ENCODE measurements at places on chromosomes 11 and 22. TPM values are rescaled to one million over a fixed set of nuclear protein-coding genes. Genes with fewer than 3 reads are reported as not detected.

NAALAD2 gene
- total RNA-seq, result not detected

DNA sequence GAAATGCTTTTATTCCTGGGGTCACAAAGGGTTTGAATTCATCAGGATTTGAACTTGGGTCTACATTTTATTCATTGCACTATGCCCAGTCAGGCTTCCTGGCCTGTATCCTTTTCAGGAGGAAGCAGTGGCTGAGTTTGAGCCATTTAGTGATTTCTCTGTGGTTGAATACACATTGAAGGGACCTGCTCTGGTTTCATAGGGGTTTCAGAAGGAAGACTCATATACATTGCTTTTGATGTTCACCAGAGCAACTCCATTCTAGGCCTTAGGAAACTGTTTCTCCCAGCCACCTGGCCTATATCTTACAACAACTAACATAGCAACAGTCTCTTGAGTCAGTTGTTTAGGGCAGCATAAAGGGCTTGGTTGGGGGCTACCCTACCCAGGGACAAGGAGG lies 165.7 kb downstream of the INSC start:
- DNase-seq, result no peak

- DNase-seq, result no peak
These were observed 264.2 kb upstream of the PITPNB start for GRCh38 chr22:28183078-28183860.

- DNase-seq, result no peak
These were observed 2.4 kb upstream of the TRIM68 start for GRCh38 chr11:4610258-4610935.

OR51L1 gene
- not detected for total RNA-seq

SPCS2 gene
- total RNA-seq, result 76.9 TPM

- no peak for DNase-seq
These were observed 26.9 kb downstream of the BLID start for GRCh38 chr11:122089111-122089510.

- no peak for DNase-seq
These were observed 3.2 kb upstream of the TRIM34 start for GRCh38 chr11:5621580-5621979.

DNA sequence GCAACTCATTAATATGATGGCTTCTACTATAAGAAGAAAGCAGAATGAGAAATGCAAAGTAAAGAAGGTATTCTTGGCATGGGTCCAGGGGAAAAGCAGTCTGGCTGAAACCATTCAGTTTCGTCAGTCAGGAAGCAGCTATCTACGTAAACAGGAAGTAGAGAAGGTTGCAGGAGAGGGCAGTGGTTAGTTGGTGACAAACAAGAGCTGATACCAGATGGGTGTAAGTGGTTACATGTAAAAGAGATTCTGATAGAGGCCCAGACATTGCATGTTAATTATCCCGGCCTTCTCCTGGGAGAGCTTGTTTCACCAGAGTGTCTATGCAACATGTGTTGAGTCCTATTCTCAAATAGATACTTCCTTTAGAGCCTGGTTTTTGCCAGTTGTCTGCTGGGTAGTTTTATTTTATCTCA lies 58.4 kb upstream of the PSMA1 start:
- DNase-seq, result peak; percentile 45

GRCh38 chr11:94539420-94539819 lies 4.3 kb upstream of the FUT4 start:
- no peak for DNase-seq

- peak; percentile 80 for DNase-seq
These were observed 18.8 kb downstream of the DDX25 start for GRCh38 chr11:125923012-125923579.

- no peak for DNase-seq
These were observed 450 bp downstream of the CBX6 start for GRCh38 chr22:38871360-38872171.

- DNase-seq, result no peak
These were observed 51.5 kb downstream of the ALG9 start for GRCh38 chr11:111819829-111820237.

- DNase-seq, result no peak
These were observed 20.9 kb downstream of the LRFN4 start for GRCh38 chr11:66877588-66878385.

- no peak for DNase-seq
These were observed 14.4 kb downstream of the KCNJ5 start for GRCh38 chr11:128905345-128906184.

- DNase-seq, result no peak
These were observed 123.8 kb downstream of the DDX10 start for GRCh38 chr11:108788565-108789199.

EIF3L gene
- 291 TPM for total RNA-seq

DNA sequence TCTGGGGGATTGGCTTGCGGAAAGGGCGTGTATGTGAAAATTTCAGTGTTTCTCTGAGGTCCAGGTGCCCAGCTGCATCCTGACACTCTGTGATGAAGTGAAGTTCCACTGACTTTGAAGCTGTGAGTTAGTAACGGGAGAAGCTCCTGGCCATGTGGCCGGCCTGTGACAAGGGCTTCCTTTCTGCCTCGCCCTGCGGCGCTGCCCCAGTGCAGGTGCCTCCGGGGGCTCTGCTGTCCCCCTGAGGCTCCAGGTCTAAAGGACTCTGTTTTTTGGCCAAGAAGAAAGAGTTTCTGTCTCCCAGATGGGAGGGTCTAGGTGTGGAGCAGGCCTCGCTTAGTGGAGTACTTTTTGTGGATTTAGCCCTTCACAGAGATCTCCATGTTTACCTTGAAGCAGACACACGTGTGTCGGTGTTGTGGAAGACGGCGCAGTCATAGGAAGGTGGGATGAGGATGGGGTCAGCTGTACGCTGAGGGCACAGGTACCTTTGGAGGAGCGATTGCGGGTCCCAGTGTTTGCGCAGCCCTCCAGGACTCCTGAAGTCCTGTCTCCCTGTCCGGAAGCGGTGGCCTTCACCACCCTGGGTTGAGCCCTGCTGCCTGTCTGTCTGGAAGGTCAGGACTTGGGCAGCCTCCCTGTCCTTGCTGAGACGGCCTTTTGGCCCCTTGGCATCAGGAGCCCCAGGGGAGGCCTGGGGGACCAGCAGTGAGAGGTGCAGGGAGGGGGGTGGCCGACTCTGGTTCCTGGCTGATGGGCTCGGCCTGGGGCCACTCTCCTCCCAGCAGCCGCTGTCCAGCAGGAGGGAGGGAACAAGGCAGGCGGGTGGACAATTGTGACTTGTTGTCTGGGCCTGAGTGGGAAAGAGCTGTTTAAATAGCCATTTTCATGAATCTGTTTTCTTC lies 1249.3 kb downstream of the BRD1 start:
- no peak for DNase-seq

- DNase-seq, result no peak
These were observed 12.2 kb downstream of the SHANK2 start for GRCh38 chr11:71240061-71240690.

DNA sequence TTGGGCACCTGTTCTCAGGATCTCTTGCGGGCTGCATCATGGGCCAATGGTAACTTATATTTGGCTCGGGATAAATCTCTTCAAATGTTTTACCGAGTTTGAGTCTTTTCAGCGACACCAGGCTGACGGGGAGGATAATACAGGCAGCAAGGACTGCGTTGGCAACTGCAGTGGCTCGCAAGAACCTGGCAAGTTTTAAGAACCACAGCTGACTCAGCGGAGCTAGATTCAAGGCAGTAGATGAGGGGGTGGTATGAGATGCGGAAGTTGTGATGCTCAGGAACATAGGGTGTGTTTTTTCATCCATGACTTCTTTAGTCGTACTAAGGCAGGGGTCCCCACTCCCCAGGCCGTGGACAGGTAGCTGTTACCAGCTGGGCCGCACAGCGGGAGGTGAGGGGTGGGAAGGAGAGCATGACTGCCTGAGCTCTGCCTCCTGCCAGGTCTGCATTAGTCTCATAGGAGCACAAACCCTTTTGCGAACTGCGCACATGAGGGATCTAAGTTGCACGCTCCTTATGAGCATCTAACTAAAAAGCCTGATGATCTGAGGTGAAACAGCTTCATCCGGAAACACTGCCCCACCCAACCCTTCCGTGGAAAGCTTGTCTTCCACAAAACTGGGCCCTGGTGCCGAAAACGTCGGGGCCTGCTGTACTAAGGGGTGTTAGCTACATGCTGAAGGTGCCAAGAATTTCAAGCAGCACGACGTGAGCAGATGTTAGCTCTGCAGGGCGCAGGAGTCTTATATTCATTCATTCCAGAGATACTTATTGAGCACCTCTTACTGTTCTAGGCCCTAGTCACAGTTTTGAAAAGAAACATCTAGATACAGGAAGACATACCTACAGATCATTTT lies 6.4 kb upstream of the JAM3 start:
- no peak for DNase-seq

GRCh38 chr11:130070109-130070845 lies 583 bp downstream of the APLP2 start:
- peak; percentile 53 for DNase-seq

DNA sequence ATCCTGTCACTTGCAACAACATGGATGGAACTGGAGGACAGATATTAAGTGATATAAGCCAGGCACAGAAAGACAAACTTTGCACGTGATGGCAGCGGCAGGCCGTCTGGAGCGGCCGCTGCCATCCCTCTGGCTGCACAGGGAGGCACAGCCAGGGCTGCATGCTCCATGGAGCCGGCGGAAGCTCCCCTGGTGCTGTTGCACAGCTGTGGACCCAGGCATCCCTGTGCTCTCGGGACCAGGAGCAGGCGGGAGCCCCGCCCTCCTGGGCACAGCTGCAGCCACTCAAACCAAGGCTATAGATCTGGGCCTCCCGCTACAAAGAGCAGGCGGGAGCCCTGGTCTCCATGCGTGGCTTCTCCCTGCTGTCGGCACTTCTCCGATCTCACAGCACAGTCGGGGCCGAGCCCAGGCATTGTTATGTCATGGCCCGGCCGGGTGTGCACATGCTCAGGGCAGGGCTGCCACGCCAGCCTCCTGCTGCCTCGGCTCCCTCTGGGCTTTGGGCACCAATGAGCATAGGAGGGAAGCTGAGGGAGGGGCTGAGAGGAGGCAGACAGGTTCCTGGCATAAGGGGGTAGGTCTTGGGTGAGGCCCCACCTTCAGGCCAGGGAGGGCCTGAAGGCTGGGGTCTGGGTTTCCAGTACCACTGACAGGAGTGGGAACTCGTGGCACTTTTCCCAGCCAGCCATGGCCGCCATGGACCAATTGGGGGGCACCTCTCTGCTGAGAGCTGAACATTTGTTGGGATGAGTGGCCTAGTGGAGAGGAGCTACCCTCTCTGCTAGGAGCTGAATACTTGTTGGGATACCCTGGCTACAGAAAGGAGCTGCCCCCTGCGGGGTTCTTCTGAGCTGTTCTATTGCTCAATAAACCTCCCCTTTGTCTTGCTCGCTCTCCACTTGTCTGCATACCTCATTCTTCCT lies 16.7 kb downstream of the RRP8 start:
- no peak for DNase-seq

DNA sequence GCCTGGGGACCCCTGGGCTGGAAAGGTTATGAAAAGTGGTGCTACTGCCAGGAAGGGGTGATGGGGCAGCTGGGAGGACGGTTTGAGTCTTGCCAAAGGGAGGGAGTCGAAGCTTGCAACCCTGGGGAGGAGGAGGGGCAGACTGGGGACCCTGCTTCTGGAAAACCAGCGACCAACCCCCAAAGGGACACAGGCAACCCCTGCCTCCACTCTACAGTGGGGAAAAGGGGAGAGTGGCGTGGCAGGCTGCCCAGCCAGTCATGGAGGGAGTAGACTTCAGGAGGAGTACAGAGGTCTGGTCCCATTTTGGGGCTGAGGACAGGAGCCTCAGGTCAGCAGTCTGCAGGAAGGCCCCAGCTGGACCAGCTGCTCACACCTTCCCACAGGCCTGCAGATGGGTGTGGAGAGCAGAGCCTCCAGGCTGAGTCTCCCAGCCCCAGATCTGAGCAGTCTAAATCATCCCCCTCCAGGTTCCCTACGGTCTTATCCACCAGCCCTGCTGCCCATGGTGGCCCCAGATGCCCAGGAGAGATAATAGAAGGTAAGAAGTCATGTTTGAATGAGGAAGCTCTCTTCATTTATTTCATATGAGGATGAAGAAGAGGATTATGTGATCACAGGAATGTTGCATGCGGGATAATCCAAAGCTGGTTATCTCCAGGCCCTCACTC lies 3.3 kb downstream of the DDT start:
- no peak for DNase-seq

DNA sequence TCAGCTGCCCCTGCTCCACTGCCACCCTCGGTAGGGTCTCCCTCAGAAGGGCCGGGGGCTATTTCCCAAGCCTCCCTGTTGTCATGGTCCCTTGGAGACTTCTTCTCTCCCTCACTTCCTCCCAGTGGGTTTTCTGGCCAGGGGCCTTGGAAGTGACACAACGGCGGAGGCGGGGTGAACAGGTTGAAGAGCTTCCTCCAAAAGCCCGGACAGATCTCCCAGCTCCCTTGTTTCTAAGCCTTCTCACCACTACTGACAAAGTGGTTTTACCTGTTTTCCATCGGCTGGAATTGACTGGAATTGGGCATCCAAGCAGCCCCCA lies 14.5 kb downstream of the MYH9 start:
- DNase-seq, result no peak

CD248 gene
- 0.32 TPM for total RNA-seq

DNA sequence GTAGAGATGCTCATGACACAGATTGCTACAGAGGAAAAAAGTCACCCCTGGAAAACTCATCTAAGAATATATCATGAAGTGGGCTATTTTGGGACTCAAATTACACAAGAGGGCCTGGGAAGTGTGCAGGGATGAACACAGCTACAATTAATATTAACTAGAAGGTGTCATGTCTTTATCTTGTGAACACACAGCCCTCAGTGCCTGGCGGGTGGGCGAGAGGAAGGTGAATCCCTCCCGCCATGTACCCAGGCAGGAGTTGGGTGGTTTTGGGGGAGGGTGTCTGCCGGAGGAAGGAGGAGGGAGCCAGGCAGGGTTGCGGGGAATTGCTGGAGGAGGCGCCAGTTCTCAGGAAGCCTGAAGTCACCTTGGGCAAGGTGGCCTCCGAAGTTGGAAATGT lies 5.1 kb upstream of the FAM83F start:
- no peak for DNase-seq

GAS2 gene
- 2.0 TPM for total RNA-seq

KCNA4 gene
- total RNA-seq, result not detected

DNA sequence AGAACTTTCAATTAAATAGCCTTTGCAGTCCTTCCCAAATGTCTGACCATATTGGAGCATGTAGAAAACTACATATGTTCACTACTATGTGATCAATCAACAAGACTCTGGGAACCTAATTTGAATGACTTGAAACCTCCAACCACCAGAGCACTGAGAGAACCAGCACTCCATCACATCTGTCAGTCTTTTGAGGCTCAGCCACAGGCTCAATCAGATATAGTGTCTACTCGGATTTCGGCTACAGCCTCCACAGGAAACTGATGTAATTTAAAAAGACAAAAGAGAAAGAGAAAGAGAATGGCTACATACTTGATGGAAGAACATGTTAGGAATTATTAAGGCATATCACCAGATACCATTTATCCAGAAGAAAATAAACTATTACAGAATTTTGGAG lies 859.0 kb downstream of the FAM181B start:
- no peak for DNase-seq

All from natural killer cell (primary cell).